ENCODE measurements at places on chromosomes 11 and 22. TPM values are rescaled to one million over a fixed set of nuclear protein-coding genes. Genes with fewer than 3 reads are reported as not detected.

DNA sequence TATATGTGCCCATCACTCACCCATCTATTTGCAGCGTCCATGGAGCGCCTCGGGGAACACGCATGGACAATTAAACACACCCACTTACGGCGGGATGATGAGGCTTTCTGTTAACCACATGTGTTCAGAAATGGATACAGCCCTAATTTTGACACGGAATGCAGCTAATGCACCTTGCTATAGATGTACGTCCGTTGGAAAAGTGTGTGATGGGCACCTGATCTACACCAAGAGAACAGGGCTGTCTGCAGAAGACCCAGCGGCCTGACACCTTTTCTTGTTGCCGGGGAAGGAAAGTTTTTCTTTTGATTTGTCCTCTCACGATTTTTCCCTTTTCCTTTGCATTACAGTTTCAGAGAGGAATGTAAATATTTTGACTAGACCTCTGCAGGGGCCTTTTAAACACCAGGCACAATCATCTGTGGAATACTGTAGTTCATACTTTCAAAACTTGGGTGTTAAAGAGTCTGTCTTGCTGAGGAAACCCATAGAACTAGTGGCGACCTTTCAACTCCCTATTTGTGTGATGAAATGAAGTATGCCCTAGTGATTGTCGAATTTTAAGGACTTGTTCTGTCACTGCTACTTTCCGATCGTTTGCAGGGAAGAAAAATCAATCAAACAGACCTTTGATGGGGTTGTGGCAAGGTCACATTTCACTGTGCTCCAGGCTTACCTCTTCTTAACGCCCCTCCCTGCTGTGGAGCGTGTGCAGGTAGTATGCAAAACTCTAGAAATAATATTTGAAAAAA lies 16.5 kb upstream of the PAX6 start:
- DNase-seq = no peak

GRCh38 chr22:44155115-44155514 lies 25.6 kb upstream of the PARVG start:
- DNase-seq = no peak

GRCh38 chr11:119258180-119258579 lies 52.0 kb downstream of the CBL start:
- DNase-seq = no peak

The SSRP1 gene
- total RNA-seq = 115 TPM

DNA sequence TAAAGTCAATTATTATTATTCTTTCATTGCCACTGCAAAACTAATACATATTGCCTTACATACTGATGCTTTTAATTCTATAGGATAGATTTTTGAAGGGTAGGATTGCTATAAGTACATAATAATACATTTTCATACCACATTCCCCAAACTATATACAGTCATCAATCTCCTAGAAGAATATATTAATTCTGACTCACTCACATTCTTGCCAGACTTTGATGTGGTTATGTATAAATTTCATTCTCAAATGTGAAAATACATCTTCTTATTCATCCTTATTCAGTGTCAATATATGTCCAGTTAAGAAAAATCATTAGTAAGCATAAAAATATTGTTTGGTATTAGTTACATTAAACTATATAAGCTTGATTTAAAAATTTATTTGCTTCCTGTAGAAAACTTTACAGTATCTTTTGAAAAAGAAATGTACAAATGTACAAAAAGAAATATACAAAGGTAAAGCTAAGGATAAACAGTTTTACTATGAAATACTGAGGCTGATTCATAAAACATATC lies 458.8 kb upstream of the CNTN5 start:
- DNase-seq = no peak

GRCh38 chr11:7982582-7983119 lies 4.5 kb upstream of the EIF3F start:
- DNase-seq = no peak

DNA sequence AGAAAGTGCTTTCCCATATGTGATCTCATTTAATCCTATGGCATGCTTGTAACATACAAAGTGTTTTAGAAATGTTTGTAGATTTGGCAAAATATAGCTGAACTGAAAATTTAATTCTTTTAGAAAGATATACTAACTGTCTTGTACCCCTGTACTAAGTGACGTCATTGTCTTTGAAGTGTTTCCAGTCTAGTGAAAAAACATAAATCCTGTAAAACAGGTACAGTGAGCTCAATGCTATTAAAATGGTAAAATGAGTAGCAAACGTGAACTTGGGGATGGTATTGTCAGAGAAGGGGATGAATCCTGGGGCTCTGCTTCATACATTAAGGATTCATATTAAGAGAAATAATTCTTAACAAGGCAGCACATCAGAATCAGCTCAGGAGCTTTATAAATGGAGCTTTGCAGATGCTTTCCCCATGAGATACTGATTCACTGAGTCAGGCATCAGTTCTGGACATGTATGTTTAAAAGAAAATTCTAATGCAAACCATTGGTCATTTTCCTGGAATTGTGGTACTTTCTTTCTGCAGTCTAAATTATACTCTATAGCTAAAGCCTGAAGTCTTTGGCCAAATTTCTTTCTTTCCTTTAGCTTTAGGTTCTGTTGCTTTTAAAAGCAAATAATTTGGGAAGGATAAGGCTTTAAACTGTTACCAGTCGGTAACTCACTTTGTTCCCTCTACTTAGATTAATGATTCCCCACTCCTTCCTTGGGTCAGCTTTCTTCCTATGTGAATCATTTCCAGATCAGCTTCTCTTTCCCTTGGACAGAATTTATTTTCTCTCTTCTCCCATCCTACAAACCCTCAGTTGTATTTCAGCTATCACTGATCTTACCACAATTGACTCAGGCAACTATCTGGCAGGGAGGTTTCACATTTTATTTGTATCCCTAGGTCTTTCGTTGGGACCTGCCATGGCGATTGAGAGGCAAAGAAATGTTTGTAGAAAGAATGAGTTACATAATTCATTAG lies 57.5 kb upstream of the DDI1 start:
- no peak for DNase-seq

GRCh38 chr11:95536047-95536690 lies 253.4 kb downstream of the FAM76B start:
- DNase-seq = no peak

- DNase-seq = no peak
Observed at GRCh38 chr11:2133241-2134021, 5.8 kb downstream of the IGF2 start.

DNA sequence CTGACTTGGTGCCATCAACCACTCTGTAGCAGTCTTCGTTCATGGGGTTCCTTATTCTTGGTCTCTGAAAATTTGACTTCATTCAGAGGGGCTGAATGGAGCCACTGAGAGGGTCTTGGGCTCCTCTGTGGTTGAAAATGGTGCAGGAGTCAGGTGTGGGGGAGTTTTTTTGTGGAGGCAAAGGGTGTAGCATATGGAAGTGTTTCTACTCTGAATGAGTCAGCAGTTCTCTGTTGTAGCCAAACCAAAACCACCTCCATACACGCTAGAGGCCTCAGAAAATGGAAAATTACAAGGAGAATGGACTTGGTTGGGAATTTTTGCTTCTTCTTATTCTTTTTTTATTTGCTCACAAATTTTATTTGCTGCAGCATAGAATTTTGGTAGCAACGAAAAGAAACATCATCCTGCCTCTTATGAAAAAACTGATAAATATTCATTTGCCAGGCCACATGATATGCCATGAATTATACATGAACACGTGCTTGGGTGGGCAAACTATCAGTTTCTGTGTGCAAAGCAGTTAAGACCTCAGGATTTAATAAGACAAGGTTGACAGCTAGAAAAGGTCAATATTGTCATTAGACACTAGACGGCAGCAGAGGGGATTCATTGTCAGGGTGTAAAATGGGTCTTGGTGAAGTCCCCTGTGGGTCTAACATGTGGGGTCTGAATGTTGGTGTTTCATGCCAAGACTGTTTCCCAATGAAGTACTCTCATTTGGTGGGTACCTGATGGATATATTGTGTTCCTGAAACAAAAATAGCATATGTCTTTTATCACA lies 111.7 kb downstream of the MYO18B start:
- DNase-seq = no peak

The CYTH4 gene
- total RNA-seq = 0.11 TPM

The RAB39A gene
- 0.07 TPM for total RNA-seq

DNA sequence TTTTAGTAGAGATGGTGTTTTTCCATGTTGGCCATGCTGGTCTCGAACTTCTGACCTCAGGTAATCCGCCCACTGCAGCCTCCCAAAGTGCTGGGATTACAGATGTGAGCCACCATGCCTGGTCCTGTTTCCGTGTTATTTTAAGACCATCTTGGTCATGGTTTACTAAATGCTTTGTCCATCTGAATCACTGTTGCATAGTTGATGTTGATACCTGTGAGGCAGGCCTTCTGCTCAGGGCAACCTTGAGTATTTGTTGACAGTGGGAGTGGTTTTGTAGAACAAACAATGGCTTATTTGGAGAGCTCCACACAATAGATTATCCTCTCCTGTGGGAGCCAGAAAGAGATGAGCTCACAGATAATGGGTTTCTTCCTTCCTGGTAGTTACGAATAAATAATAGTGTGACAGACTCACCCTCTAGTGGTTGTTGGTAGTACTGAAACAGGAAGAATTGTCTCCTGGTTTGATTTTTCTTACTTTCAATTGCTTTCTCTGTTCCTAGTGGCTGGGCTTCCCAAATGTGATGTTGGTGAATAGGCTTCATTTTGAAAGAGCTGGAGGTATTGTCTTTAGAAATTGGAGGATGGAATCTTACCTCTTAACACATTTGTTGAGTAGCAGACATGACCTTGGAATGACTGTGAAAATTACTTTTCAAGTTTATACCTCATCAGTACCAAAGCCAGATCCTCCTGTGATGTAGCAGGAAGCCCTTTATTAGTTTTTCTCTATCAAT lies 39.0 kb downstream of the CTNND1 start:
- no peak for DNase-seq

The OR10D3 gene
- not detected for total RNA-seq

The P2RX6 gene
- total RNA-seq = 0.07 TPM

GRCh38 chr11:122746050-122746478 lies 90.5 kb downstream of the UBASH3B start:
- DNase-seq = no peak

GRCh38 chr11:61494381-61494961 lies 14.1 kb upstream of the LRRC10B start:
- DNase-seq = no peak

DNA sequence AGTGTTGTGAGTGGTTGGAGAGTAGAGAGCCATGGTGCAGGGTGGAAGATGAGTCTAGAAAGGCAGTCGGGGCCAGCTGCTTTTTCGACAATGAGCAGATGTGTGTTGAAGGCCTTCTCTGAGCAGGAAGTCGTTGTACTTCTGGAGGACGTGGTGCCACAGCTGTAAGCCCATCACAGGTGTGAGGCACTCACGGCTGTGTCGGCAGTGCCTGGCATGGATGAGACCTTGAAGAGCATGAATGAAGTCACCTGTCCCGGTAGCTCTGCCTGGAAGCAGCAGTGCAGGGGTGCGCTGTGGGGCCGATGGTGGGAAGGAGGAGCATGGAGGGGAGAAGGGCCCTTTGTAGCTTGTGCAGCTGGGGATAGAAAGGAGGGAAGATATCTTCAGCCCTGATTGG lies 165.2 kb downstream of the PKNOX2 start:
- no peak for DNase-seq

DNA sequence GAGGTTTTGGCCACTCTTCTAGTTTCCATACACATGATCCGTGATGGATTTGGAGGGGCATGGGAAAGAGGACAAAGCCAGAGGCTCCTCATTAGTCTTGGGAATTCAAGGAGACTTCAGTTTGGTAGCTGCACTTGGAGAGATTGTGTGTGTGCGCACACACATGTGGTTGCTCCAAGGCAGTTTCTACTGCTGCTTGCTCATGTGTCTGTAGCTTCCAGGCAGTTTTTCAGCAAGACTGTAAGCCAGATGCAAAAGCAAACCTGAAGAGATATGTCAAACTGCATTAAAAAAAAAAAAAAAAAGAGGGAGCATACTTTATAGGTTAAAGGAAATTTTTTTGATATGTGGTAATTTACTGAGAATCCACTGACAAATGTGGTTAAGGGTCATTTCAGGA lies 95.7 kb downstream of the OSBP2 start:
- DNase-seq = no peak

The CERK gene
- 101 TPM for total RNA-seq

GRCh38 chr22:41873391-41873790 lies 40.5 kb downstream of the SREBF2 start:
- no peak for DNase-seq

The RTN4RL2 gene
- total RNA-seq = 0.07 TPM

The ZNF280A gene
- total RNA-seq = not detected

- DNase-seq = no peak
Observed at GRCh38 chr11:124745835-124746620, 6.0 kb downstream of the VSIG2 start.

- DNase-seq = no peak
Observed at GRCh38 chr11:103295704-103296103, 186.5 kb downstream of the DYNC2H1 start.

- no peak for DNase-seq
Observed at GRCh38 chr22:39947220-39948216, 12.7 kb upstream of the TMA7B start.

Measured in pulmonary artery endothelial cell (primary cell).